Activated CD4-positive, CD25-positive, alpha-beta regulatory T cell treated with anti-CD3 and anti-CD28 coated beads, Interleukin-2, amount 50 U/mL, for 16 hours (primary cell): ENCODE measurements at places on chromosomes 6 and 20.

DNA sequence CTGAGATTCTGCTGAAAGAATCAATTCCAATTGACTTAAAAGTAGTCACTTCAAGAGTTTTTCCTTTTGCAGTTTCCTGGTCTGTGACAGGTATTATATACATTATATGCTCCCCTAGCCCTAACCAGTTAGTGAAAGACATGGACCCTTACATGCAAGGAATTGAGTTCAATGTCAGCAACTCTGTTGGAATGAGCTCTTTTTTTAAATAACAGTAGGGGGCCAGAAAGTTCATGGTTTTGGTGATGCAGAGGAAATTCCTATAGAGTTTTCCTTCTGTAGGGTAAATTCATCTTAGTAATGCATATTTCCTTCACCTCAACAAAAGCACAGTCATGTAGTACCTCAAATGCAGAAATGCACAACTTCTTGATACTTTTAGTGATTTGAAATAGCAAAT, 172.2 kb downstream of the KIF6 start:
- DNase-seq, result no peak

DNA sequence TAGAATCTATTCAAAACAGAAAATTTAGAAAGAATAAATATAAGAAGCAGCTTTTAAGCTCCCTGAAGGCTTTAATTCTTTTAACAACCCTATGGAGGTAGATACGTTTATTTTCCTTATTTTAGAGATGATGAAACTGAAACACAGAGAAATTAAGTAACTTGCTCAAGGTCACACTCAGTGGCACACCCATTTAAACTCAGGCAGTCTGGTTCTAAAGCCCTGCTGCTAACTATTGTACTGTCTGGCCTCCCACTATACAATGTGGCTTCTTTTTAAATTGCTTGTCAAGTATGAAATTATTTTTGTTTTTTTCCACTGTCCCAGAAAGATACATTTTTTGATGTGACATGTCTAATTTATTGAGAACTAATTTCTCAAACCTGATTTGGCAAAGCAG, 55.7 kb downstream of the FAM217A start:
- no peak for DNase-seq

DNA sequence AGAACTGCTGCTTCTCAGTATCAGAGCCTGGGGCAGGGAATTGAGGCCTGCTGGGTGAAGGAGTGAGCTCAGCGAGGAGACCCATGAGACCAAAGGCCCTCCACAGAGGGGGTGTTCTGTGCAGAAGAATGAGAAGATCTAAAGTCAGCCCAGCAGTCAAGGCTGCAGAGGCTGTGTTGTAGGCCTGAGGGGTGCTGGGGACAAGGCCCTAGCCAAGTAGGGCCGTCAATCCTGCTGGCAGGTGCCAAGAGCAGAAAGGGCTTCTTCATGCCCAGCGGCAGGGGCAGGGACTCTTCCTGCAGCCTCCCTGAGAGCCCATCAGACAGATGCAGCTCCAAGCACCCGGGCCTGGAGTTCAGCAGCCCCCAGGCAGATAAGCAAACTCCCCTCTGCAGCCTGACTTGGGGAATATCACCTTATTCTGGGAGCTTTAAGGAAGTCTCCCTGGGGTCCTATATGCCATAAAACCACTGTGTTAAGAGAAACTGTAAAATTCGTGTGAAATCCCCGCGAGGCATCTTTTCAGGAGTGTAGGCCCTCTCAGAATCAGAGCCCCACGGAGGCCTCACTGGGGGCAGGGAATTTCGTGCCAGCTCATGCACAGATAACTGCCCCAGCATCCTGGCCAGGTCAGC, 9.0 kb downstream of the CCDC167 start:
- DNase-seq, result no peak

DNA sequence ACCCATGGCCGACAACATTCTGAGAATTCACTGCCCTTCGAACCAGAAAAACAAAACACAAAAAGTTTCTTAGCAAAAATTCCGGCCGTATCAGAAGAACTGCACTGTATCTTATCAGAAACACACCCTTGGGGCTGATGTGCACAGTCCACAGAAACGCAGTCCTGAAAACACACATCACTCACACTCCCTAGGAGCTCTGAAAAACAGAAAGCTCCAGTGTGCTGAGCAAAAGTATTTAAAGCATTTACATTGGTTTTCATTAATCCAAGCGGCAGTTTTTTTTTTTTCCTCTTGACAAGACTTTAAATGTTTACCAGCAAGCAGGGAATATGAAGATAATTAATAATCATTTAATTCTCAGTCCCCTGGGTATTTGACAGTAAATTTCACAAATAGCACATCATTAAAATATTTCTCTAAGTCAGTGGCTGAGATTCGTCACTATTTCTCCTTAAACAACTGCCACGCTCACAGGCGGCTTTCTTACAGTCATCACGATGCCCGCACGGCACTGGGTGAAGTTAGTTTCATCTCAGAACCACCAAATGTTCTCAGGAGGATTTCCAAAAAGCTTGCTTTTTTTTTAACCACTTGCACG, 13.3 kb downstream of the NFATC2 start:
- peak; percentile 41 for DNase-seq

GRCh38 chr20:55977690-55978459, 27.4 kb downstream of the CBLN4 start:
- DNase-seq, result no peak

DNA sequence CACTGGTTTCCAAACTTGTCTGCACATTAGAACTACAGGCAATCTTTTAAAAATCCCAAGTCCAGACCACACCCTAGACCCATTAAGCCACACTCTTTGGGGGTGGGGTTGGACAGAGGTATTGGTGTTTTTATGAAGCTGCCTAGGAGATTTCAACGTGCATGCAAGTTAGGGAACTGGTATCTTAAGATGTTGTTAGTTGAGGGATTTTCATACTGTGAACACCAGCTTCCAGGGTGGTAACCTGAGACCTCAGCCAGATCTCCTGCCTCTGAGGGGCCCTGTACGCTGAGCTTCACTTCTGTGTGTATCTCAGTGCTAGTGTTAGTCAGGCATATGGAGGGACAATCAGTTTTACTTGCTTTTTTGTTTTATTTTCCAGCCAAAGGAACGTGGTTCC, 138.0 kb downstream of the UTRN start:
- no peak for DNase-seq

DNA sequence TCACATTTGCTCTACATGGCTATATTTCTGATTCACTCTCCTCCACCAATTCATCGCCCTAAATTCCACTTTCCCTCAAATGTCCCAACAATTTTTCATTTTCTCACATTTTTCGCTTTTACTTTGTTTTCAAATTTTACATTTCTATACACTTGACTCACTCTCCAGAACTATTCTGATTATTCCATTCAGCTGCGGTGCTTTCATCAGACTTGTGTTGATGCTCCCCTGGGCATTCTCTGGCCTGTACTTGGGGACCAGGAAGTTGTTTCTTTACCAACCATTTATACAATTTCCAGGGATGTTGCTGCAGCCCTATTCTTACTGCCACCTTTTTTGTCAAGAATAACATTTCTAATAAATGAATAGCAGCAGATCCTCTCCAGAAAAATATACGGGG, 444.8 kb downstream of the MAFB start:
- DNase-seq, result no peak

- no peak for DNase-seq
These were observed 76.3 kb downstream of the CDK19 start for GRCh38 chr6:110738899-110739365.

- peak; percentile 80 for DNase-seq
These were observed 215.2 kb upstream of the ZNF184 start for GRCh38 chr6:27688014-27688586.

- no peak for DNase-seq
These were observed 12.0 kb upstream of the CCDC170 start for GRCh38 chr6:151481786-151482185.

GRCh38 chr6:105711216-105711615, 308.3 kb upstream of the PREP start:
- DNase-seq, result no peak

- DNase-seq, result no peak
These were observed 292.2 kb downstream of the PACRG start for GRCh38 chr6:163019926-163020325.

GRCh38 chr6:33787954-33788693, 806 bp downstream of the LEMD2 start:
- DNase-seq, result peak; percentile 25

- DNase-seq, result no peak
These were observed 140.5 kb downstream of the PREX1 start for GRCh38 chr20:48687117-48687800.

GRCh38 chr20:47143657-47144056, 212.8 kb downstream of the ZMYND8 start:
- no peak for DNase-seq

GRCh38 chr6:76510489-76510888, 438.0 kb upstream of the IMPG1 start:
- no peak for DNase-seq

DNA sequence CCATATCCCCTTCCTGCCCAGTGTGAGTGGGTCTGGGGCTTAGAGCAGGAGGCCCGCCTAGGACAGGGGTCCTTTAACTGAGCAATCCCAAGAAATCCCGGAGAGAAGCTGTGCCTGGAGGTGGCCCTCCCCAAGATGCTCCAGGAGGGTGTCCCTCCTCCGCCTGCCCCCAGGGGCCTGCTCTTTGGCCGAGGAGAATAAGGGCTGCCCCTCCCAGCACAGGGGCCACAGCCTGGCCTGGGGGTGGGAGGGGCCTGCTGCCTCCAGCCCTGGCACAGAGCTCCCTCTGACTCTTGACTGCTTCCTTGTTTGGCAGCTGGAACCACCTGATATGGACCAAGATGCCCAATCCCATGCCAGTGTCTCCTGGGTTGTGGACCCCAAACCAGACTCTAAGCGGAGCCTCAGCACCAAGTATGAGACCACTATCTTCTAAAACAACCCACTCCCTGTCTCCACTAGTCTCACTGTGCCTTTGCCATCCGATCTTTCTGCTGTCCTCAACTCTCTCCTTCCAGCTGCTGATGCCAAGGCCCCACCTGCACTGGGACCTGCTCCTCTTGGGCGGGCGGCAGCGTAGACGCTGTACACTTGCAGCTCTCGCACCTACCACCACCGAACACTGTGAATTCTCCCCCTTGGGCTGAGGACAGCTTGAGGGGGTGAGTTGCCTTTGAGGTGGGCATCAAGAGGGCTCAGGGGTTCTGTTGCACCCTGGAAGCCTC, 54.3 kb downstream of the TCP11 start:
- no peak for DNase-seq

DNA sequence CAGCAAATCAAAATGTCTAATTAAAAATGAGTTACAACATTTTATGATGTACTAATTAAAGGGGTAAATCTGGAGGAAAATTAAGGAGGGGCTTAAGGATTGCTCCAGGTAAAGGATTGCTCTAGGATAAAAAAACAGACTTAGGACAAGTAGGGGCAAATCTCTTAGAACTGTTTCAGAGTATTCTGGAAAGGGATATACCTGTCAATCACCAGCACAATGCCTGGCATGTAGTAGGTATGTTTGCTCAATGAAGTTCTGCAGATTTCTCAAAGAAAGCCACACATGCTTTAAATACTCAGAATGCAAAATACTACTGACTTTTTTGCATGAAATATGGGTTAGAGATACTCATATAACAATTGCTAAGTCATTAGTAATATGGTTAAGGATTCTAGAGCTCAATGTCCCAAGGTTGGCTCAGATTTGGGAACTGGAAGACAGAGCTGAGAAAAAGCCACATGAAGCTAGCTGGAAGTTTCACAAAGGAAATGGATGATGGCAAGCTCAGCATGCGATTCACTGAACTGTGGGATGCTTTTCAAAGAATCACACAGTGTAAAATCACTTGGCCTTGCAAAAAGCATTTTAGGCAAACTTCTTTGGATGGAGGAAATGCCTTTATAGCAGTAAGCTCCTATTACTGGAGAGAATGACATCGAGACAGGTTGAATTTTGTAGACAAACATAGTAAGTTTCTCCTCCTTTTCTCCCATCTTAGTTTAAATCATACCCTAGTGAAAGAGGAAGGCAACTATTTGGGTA, 72.8 kb downstream of the MAP3K5 start:
- DNase-seq, result no peak

- DNase-seq, result no peak
These were observed 163.4 kb upstream of the SPACA1 start for GRCh38 chr6:87884203-87884602.

- no peak for DNase-seq
These were observed 10.2 kb downstream of the UBE3D start for GRCh38 chr6:83055366-83055964.

- no peak for DNase-seq
These were observed 13.8 kb downstream of the SPTLC3 start for GRCh38 chr20:13022401-13023155.

- DNase-seq, result no peak
These were observed 22.2 kb upstream of the NCOA3 start for GRCh38 chr20:47479506-47479905.

GRCh38 chr6:156687789-156688619, 89.2 kb upstream of the ARID1B start:
- no peak for DNase-seq

DNA sequence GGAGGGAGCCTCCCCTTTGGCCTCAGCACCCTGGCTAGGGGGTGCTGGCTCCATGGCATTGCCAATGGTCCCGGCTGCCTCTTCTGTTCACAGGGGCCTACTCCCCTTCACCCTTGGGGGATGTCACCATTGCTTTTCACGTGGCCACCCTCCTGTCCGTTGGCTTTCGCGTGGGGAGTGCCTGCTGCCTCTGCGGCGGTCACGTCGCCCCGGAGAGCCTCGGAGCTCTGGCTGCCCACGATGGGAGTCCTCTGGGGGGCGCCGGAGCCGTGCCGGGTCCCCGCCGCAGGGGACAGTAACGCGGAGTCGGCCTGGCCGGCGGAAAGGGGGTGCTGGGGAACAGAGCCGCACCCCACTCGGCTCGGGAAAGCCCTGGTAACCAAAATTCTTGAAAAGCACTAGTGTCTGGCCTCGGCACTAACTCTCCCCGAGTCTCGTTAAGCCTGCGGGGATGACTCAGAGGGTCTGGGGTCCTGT, 661 bp upstream of the HEBP2 start:
- DNase-seq, result no peak

GRCh38 chr6:156126535-156126934, 650.6 kb upstream of the ARID1B start:
- DNase-seq, result no peak

DNA sequence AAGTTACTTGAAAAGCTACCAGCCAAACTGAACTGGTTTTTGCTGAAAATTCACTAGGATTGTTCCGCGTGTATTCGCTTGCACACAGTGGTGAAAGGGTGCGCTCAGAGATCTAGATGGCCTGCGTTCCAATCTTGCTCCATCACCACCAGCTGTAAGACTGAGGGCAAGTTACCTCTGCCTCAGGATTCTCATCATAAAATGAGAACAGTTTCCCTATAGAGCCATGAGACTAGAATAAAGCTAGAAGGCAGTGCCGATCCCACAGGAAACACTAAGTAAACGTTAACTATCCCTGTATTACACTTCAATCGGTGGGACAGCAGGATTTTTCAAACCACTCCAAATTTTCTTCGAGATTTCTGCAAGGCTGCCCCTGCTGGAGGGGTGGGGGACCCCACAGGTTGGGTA, 838 bp downstream of the AHCY start:
- no peak for DNase-seq

GRCh38 chr6:67952948-67953347, 682.1 kb upstream of the ADGRB3 start:
- DNase-seq, result no peak

DNA sequence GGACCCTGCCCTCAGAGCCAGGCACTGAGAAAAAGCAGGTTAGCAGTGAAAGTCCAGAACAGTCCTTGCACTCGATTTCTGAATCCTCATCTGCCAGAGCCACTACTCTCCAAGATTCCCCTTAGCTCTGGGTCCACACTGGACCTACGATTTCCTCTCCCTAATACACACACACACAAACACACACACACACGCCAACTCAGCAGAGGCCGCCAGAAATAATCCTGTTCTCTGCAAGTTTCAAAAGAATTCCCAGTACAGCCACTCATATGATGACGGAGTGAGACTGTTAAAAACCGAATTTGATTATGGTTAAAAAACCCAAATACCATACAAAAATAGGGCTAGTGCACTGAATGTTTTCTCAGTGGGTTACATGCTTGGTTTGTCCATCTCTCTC, 90.8 kb downstream of the GMPR start:
- no peak for DNase-seq
